ENCODE measurements at places on chromosomes 1 and 21. TPM values are rescaled to one million over a fixed set of nuclear protein-coding genes. Genes with fewer than 3 reads are reported as not detected.

The KRTAP19-2 gene
- total RNA-seq = not detected

GRCh38 chr1:27755286-27755685 is 17.7 kb upstream of the STX12 start:
- no peak for DNase-seq

- no peak for DNase-seq
Observed at GRCh38 chr1:160863774-160864131, 1.1 kb upstream of the CD244 start.

The FGR gene
- not detected for total RNA-seq

DNA sequence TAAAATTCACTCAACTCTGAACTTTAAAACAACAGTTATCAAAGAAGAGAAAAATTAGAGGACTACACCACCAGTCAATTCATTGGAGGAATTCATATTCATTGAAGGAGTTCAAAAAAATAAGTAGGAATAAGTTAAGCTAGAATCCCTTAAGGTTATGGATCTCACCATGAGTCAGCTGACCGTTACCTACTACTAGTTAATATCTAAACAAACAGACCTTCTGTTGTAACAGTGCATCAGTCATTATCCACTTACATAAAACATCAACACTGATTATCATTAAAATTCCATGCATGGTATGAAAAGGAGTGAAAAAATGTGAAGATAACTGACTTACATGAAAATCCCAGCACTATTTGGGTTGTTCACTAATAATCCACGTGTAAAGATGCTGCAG is 44.9 kb downstream of the FOXJ3 start:
- no peak for DNase-seq

Data from LHCN-M2 (cell line).